ENCODE measurements at places on chromosomes 12 and 14. TPM values are rescaled to one million over a fixed set of nuclear protein-coding genes. Genes with fewer than 3 reads are reported as not detected.

The LYZ gene
- 17.3 TPM for polyA plus RNA-seq

The BAZ2A gene
- polyA plus RNA-seq, result 29.5 TPM

The C1R gene
- polyA plus RNA-seq, result 3.2 TPM

The SALL2 gene
- polyA plus RNA-seq, result 2.5 TPM

The NPFF gene
- polyA plus RNA-seq, result not detected

The CLEC4E gene
- not detected for polyA plus RNA-seq

The TMEM106C gene
- 51.4 TPM for polyA plus RNA-seq

The KRT6C gene
- not detected for polyA plus RNA-seq

The KRT80 gene
- polyA plus RNA-seq, result not detected

The MEG3 gene
- polyA plus RNA-seq, result not detected

The CLEC1B gene
- not detected for polyA plus RNA-seq

The SAMD4A gene
- not detected for polyA plus RNA-seq

The FAM222A gene
- 0.22 TPM for polyA plus RNA-seq

The RNASE7 gene
- polyA plus RNA-seq, result not detected

The HOXC4 gene
- 0.43 TPM for polyA plus RNA-seq

The CAPRIN2 gene
- 9.4 TPM for polyA plus RNA-seq

The RASSF8 gene
- polyA plus RNA-seq, result not detected

The SH2B3 gene
- 5.3 TPM for polyA plus RNA-seq

The LMO3 gene
- polyA plus RNA-seq, result not detected

The VDR gene
- polyA plus RNA-seq, result not detected

The OR4L1 gene
- not detected for polyA plus RNA-seq

The MARCHF9 gene
- 4.5 TPM for polyA plus RNA-seq

The TRIP11 gene
- polyA plus RNA-seq, result 57.6 TPM

The KRT85 gene
- not detected for polyA plus RNA-seq

The RFX4 gene
- not detected for polyA plus RNA-seq

All from naive thymus-derived CD8-positive, alpha-beta T cell (primary cell).